ENCODE measurements at places on chromosomes 1 and 21.

DNA sequence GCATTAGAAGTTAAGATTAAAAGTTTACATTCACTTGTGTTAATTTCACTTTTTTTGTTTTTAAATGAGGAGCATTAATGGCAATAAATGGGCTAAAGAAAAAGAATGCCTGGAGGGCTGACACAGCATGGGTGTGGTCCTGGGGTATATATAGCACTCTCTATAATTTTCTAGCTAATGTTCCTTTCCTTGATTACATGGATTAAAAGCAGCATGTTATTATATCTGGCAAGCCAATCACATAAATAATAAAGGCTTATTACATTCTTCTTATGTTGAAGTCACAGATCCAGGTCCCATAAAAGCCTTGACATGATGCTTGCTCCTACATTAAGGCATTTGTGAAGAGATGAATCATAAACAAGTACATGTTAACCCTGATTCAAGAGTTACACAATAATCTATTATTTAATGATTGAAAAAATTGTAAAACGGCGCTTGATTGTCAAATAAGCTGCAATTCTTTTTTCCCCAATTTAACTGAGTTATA lies 91.4 kb downstream of the LYPLAL1 start:
- DNase-seq: no peak

- DNase-seq: no peak
These were observed 1.3 kb downstream of the UBL4B start for GRCh38 chr1:110113551-110113950.

DNA sequence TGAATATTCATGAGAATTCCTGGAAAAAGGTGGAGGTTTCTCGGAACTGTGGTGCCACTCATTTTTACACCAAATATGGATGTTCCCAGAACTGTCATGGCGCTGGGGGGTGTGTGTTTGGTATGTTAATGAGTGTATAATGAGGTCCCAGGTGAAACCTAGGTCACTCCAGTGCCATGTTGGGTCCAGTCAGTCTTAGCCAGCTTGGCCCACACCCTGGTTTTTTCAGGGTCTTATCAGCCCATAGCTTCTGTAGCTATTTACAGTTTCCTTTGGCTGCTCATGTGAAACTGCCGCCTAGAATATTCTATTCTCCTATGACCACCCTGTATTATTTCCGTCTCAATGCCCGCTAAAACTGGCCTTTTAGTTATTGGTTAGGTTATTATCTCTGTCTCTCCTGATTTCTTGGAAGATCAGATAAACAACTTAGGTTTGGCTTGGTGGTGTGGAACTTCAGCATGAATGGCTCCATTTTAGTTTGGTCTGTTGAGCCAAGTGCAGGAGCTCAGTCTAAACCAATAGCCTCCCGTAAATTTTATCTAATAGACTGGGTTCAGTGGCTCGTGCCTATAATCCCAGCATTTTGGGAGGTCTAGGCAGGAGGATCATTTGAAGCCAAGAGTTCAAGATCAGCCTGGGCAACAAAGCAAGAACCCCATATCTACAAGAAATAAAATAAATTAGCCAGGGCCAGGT lies 42.1 kb upstream of the EDARADD start:
- no peak for DNase-seq

DNA sequence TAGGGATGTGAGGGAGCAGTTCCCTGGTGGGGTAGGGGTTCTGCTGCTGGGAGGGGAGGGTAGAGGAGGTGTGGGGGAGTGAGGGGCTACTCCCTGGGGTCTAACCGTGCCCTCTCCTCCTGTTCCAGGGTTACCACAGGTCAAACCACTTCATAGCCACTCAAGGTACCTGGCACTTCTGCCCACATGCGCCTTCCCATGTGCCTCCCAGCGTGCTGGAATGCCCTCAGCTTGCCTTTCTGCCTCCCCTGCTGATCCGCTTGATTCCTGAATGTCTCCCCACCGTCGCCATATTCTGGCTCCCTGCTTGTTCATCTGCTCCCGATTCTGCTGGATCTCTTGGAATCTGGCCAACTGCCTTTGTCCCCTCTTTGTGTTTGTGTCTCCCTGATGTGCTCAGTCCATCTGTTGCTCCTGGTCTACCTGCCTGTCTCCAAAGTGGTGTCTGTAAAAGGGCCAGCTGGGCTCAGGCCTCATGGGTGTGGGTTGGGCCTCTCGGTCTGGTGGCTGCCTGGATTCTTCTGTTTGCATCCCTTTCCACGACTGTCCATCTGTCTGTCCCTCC lies 74.4 kb downstream of the PTPRU start:
- no peak for DNase-seq

DNA sequence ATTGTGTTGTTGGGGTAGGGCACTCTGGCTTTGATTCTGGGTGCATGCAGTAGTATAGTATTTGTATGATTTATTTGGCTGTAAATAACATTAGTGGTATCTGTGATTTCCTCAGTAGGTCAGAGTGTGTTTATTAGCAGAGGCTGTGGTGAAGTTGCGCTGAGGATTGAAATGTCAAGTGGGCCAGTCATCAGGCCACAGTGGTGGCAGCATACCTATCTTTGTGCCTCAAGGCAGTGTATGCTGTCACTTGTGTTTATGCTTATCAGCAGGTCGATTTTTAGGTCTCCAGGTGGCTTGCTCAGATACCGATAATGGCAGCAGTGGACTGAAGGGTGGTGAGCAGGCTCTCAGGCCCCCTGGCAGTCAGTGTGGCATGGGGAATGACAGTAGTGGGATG lies 11.3 kb downstream of the LY9 start:
- DNase-seq: no peak

DNA sequence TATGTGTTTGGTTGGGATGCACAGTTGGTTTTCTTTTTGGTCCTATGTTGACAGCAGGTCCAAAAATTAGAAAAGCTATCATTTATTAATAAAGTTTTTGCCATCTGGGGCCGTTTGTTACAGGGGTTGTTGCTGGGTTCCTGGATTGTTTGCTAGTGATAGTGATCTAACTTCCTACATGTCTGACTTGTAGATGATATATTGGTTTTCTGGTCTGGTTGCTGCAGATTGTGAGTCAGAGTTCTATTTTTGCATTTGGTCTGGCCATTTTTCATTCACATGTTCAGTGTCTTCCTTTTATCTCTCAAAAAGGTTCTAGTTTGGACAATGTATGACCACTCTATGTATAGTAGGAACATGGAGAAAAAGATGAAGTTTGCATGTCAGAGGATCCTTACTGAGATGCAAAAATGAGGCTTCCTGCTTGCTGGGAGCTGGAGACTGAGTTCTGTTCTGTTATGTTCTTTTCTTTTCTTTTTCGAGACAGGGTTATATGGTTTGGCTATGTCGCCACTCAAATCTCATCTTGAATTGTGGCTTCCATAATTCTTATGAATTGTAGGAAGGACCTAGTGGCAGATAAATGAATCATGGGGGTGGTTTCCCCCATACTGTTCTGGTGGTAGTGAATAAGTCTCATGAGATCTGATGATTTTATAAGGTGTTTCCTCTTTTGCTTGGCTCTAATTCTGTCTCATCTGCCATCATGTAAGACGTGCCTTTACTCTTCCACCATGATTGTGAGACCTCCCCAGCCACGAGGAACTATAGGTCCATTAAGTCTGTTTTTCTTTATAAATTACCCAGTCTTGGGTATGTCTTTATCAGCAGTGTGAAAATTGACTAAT lies 4.2 kb upstream of the NVL start:
- DNase-seq: no peak

DNA sequence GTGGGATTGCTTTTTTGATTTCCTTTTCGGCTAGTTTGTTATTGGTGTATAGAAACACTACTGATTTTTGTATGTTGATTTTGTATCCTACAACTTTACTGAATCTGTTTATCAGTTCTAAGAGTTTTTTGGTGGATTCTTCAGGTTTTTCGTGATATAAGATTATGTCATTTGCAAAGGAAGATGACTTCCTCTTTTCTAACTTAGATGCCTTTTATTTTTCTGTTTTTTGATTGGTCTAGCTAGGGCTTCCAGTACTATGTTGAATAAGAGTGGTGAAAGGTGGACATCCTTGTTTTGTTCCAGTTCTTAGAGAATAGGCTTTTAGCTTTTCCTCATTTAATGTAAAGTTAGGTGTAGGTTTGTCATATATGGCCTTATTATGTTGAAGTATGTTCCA lies 13.1 kb upstream of the NHLH2 start:
- DNase-seq: no peak

DNA sequence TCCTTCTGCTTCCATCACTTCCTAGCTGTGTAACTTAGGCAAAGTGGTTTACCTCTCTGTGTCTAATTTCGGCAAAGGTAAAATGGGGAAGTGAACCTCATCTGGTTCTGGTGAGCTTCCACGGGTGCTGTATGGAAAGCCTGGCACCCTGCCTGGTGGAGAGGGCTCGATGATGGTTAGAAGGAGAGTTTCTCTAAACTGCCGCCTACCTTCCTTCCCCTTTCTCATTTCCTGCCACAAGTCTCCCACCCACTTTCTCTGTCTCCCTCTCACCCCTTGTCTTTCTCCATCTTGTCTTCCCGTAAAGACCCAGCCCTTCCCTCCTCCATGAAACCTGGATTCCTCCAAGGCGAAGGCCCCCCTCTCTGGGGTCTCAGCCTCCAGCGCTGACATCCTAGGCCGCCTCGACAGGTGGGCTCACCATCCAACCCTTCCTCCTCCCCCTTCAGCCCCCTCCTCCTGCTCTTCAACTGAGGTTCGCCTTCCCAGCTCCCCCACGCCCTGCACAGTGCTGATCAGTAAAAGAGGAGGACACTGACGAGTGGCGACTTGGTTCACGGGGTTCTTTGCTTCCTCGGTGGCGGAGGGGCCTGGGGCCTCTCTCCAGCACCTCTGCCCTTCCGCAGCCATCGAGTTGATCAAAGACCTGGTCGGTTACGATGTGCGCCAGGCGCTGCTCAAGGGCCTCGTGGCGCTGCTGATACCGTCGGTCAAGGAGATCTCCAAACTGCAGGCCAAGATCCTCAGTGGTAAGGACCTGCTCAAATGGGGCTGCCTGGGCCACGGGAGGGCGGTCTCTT lies 7.3 kb downstream of the RNU5D-1 start:
- DNase-seq: no peak

- no peak for DNase-seq
These were observed 131.9 kb upstream of the ATP1B1 start for GRCh38 chr1:168974611-168975010.

- DNase-seq: no peak
These were observed 19.8 kb upstream of the CD53 start for GRCh38 chr1:110853135-110853534.

GRCh38 chr1:20665726-20666125 lies 4.6 kb upstream of the DDOST start:
- DNase-seq: no peak

DNA sequence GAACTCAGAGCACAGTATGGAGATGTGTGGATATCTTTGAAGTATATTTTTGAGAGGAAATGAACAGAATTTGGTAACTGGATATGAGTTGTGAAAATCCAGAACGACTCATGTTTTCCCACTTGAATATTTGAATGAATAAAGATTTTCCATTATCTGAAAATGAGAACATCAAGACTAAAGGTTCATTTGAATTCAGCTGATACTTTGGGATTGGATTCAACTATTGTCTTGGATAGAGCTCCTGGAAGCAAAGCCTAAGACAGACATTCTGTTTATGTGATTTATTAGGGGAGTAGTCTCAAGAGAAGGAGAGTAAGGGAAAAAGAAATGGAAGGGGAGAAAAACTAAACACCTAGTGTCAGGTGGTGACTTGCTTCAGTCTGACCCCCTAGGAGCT lies 256.0 kb upstream of the LYPLAL1 start:
- no peak for DNase-seq

- no peak for DNase-seq
These were observed 7.9 kb upstream of the CLDN14 start for GRCh38 chr21:36487641-36488307.

GRCh38 chr1:16433030-16433429 lies 4.2 kb downstream of the SPATA21 start:
- no peak for DNase-seq

DNA sequence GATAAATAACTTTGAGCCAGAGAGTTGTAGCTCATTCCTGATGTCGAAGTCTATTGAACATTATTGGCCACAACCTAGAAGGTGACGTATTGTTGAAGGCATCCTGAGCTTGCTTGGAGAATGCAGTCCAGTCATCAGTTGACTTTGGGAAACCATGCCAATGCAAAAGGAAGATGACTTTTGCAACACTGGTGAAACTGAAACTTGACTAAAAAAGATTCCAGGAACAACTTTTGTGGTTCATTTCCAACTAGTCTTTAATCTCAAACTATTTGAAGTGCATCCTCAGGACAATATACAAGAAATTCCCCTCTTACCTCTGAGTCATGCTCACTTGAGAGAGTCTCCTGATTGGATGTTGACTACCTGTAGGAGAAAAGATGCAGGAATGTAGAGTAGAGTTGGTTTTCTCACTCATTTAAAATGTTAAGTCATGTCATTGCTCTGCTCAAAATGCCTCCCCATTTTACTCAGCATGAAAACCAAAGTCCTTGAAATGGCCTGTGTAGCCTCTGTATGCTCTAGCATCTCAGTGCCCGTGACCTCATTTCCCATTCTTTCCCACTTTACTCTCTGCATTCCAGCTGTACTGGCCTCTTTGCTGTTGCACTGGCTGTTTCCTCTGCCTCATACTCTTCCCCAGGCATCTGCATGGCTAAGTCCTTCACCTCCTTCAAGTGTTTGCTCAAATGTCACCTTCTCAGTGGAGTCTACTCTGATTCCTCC lies 24.4 kb upstream of the LEPR start:
- DNase-seq: peak; percentile 10

GRCh38 chr1:21783679-21784603 lies 992 bp upstream of the USP48 start:
- DNase-seq: peak; percentile 91

GRCh38 chr1:59436637-59437036 lies 139.7 kb downstream of the FGGY start:
- DNase-seq: no peak

- no peak for DNase-seq
These were observed 30.5 kb downstream of the ASTN1 start for GRCh38 chr1:177133977-177134538.

DNA sequence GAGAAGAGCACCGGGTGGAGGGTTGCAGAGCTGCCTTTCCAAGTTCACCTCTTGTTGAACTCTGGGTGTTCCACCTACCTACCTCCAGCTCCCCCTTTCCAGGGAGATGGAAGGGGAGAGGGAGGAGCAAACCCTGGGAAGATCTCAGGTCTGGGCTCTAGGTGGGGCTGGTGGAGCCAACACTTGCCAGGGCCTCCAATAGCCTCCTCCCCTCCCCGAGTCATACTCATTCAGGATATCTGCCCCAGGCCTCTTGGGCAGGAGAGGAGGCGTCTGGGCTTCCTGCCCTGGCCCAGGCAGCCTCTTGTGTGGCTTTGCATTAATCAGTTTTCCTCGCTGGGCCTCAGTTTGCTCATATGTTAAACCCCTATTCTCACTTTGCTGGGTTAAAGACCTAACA lies 13.4 kb downstream of the RAP1GAP start:
- peak; percentile 75 for DNase-seq
